ENCODE measurements at places on chromosomes 13 and 19. TPM values are rescaled to one million over a fixed set of nuclear protein-coding genes. Genes with fewer than 3 reads are reported as not detected.

GRCh38 chr13:24659239-24659638 is 21.0 kb upstream of the ATP12A start:
- no peak overlapping the region for H3K27ac ChIP-seq
- H3K4me3 ChIP-seq, result no peak overlapping the region
- no peak for DNase-seq
- H3K27me3 ChIP-seq, result no peaks in the 10 kb centered on the region

C1QTNF9B gene
- total RNA-seq, result not detected

DNA sequence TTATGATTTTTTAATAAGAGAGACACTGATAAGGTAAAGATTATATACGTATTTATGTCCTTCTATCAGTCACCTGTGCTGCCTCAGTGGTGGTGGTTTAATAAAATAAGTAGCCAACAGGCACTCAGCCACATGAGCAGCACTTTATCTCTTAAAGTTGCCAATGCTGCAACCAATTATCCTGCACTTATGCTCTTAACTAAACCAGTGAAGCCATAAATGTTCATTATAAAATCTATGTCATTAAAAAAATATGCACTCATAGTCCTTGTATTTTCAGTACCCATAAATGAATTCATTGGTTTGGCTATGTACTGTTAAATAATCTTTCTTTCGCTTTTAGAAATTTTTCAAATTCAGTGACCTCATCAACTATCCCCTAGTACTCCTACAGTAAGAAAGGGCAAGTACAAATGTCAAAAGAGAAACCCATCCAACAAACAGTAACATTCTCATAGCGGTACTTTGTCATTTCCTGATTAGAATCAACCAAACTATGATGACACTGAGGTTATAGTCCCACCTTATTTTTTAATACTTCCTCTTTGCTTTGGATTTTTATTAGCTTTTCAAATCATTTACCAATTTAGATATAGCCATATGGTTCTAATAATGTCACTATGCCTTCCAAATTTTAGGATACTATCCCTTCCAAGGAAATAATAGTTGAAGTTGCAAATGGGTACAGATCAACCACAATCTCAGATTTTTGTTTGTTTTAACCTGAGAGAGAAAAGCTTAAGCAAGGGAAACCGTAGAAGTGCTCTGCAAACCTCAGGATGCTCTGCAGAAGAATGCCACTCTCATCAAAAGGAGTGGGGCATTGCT is 190.9 kb downstream of the KLF12 start:
- no peak for DNase-seq
- H3K4me1 ChIP-seq, result peaks cover 3% of the 10 kb centered on the region
- H3K4me3 ChIP-seq, result no peak overlapping the region
- H3K27me3 ChIP-seq, result no peaks in the 10 kb centered on the region
- no peak overlapping the region for H3K27ac ChIP-seq

SUGT1 gene
- total RNA-seq, result 103 TPM

- H3K27ac ChIP-seq, result no peak overlapping the region
- H3K27me3 ChIP-seq, result no peaks in the 10 kb centered on the region
- H3K4me3 ChIP-seq, result no peak overlapping the region
- no peaks in the 10 kb centered on the region for H3K36me3 ChIP-seq
- DNase-seq, result no peak
- no peaks in the 10 kb centered on the region for H3K4me1 ChIP-seq
Observed at GRCh38 chr19:48111280-48111679, 663 bp upstream of the PLA2G4C start.

KCNJ14 gene
- total RNA-seq, result 1.1 TPM

FXYD5 gene
- 83.7 TPM for total RNA-seq

TMEM238 gene
- 4.8 TPM for total RNA-seq

- peak overlapping the region; percentile 88 for H3K4me3 ChIP-seq
- H3K36me3 ChIP-seq, result no peaks in the 10 kb centered on the region
- H3K27ac ChIP-seq, result no peak overlapping the region
- no peaks in the 10 kb centered on the region for H3K4me1 ChIP-seq
- no peaks in the 10 kb centered on the region for H3K27me3 ChIP-seq
Observed at GRCh38 chr19:14030997-14031718, 404 bp upstream of the IL27RA start.

DNA sequence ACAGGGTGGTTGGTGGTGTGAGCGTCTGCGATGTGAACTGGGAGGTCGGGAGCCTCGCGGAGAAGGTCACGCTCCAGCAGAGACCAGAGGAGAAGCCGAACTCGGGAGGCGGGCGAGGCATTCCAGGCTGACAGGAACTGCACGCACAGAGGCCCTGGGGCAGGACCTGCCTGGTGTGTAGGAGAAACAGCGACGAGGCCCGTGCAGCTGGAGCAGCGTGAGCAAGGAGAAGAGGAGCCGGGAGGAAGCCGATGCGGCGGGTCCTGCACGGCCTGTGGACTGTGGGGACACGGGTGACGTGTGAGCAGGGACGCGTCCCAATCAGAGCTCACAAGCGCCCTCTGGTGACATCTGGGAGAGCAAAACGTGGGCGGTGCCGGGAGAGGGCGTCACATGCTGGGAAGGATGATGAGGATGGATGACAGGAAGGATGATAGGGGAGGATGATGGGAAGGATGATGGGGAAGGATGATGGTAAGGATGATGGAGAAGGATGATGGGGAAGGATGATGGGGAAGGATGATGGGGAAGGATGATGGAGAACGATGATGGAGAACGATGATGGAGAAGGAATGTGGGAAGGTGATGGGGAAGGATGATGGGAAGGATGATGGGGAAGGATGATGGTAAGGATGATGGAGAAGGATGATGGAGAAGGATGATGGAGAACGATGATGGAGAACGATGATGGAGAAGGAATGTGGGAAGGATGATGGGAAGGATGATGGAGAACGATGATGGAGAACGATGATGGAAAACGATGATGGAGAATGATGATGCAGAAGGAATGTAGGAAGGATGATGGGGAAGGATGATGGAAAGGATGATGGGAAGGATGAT is 16.1 kb upstream of the MADCAM1 start:
- peak overlapping the region; percentile 12 for H3K4me3 ChIP-seq

CD209 gene
- not detected for total RNA-seq

All from H9 (cell line).